ENCODE measurements at places on chromosomes 2 and 18.

- no peak for DNase-seq
These were observed 15.4 kb upstream of the REG1B start for GRCh38 chr2:79103214-79103613.

- DNase-seq: no peak
These were observed 52.0 kb upstream of the CHN1 start for GRCh38 chr2:175057078-175057685.

DNA sequence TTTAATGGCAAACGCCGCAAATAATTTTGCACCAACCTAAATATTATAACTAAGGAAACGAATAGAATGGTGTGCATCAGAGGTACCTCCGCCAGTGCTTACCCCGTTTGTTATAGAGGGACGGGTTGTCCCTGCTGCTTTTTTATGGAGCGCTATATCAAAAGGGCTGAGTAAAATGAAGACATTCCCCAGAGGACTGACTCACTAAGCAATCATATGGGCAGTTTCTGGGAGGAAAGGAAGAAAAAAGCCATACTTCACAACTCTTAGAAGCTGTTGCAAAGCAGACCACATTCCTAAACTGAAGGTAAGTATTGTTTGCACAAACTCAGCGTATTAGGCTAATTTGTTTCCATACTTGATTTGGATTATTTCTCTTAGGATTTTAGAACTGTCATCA, 12.9 kb downstream of the ID2 start:
- DNase-seq: no peak

GRCh38 chr2:63875131-63875527, 33.4 kb downstream of the UGP2 start:
- no peak for DNase-seq

GRCh38 chr2:128458505-128458904, 139.8 kb upstream of the HS6ST1 start:
- no peak for DNase-seq

DNA sequence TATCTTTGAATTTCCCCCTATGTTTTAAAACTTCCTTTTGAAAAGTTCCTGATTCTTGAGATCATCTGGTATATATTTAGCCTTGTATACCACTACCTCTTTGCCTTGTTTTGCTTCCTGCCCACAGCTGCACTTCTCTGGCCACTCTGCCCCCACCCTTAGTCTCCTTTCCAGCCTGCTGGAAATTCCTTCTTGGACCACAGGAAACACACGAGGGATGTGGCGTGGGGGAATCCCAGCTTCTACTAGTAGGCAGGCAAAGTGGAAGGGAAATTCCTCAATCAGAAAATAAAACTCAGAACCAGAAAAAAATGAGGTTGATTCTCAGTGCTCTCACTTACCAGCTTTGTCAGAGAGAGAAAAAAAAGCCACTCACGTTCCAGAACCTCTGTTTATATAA, 13.4 kb downstream of the IL18RAP start:
- no peak for DNase-seq

DNA sequence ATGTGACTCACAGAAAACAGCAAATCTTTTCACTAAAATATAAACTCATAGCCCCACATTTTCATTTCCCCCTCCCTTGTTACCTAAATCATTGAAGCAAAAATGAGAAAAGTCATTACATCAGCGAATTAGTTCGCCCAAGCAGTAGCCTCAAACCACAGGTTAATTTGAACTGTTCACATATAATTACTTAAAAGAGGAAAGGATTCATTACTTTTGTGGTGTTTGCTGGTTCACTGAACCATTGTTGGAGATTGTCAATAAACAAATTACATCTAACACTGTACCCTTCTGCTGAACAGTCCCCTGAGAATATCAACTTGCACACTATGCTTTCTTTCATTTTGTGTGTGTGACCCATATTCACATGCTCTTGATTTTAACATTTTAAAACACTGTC, 238.7 kb downstream of the ERBB4 start:
- DNase-seq: no peak

DNA sequence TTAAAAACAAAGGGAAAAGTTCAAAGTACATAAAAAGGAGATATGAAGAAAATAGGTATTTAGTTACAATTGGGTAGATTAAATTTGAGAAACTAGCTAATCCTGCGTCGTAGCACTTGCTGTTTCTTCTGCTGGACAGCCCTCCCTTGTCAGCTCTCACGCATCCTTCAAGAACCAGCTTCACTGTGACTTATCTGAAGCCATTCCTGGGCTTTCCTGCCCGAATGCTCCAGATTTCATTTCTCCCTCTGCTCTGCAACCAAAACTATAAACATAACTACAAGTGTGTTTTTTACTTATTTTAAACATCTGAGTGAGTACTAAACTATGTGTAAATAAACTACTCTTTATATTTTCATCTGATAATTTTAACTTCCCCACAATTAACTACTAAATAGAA, 149.2 kb downstream of the MTCL1 start:
- DNase-seq: no peak

DNA sequence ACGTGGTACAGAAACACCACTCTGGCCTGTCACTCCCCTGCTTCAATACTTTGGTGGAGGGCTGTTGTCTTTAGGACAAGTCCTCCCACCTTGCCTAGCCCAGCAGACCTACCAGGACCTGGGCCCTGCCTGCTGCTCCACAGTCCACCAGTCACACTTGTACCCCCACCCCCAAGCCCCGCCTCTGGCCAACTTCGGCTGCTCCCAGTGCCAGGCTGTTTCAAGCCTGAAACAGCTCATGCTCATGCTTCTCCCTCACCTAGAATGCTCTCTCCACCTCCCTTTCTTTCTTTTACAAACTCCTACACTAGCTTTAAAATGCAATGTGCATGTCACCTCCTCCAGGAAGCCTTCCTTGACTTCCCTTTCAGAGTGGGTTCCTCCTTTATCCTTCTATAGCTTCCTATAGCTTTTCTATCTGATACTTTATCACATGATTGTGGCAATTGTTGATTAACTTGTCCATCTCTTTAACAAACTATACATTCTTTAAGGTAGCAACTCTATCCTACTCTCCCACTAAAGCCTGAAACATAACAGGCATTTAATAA, 4.8 kb upstream of the OXER1 start:
- no peak for DNase-seq

DNA sequence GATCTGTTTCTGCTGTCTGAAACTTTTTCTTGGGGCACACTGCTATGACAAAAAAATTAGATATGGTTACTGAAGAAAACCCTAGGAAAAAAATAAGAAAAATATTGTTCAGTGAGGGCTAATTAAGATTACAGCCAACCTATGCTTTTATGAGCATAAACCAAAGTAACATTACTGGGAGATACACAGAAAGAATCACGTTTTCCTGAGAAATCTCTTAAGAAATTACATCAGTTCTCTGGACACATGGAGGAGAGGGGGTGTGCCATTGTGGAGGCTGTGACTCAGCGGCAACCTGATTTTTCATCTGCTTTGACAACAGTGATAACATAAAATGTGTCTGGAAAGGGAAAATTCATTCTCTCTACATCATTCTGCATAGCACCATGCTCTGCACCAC, 13.4 kb upstream of the NMI start:
- DNase-seq: no peak

DNA sequence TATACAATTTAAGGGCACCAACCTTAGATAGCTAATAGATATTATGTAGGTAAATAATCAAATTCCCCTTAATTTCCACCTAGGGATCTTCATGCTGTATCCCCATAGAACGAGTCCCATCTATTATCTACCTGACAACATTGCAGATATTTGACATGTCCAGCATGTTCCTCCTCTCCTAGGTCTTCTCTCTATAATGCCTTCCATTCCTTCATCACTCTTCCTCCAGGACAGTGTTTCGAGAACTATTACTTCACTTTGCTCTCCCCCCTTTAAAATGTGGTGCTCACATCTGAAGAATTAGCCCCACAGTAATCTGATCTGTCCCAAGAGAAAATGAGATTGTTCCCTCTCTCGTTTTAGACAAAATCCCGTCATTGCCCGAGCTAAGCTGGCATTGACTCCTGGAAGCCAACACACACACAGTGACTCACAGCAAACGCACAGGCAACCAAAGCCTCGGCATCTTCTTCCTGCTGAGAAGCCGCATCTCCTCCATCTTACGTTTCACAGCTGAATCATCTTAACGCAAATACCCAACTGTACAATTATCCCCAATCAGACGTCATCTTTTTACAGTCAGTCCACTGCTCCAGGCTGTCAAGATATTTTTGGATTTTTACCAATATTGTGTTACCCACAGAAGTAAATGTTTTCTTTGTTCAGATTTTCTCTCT, 162.9 kb upstream of the AGAP1 start:
- DNase-seq: no peak

GRCh38 chr2:240781471-240782220, 38.4 kb downstream of the KIF1A start:
- no peak for DNase-seq

DNA sequence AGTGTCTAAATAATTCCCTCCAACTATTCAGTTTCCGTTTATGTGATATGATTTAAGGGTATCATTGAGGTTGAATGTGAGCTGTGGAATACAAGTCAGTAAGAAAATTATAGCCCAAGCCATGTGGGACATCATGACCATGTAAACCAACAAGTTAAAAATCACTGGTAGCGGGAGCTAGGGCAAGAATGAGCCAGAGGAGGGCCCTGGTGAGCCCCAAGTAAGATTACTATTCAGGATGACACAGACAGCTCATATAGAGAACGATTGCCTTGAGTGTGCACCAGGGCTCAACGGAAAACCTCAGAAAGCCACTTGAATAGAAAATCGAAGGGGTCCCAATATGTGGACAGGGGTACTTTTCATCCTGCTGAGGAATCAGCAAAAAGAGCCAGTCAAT, 87.8 kb upstream of the RBMS1 start:
- DNase-seq: no peak
